Trophoblast cell (in vitro differentiated cells and primary cell): ENCODE measurements at places on chromosomes 1 and 21.
A peak's percentile ranks its signal among the peaks of the same experiment; 100 is the strongest.

DNA sequence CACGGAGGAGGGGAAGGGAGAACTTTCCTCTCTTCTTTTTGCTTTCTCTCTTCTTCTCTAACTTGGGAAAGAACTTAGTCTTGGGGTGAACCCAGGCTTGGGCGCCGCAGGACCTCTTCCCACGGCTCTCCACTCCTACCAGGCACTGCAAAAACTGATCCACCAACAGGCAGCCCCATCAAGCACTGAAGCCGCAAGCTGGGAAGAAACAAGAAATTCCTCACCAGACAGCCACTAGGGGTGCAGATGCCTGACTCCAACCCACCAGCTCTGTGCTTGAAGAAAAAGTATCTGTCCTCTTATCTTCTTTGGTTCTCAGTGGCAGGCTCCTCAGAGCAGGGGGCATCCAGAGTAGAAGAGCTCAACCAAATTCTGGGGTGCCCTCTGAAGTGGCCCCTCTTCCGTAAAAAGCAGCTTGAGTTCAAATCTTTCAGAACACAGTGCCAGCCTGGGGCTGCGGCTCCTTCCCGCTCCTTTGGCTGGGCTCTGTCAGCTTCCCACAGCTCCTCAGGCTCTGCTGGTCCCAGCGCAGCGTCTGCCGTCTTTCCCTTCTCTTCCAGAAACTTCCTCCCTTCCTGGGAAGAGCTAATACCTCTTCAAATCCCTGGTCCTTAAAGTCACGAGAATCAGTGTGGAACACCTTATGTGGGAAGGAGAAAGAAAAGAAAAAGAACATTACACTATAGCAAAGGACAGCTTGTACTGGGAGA is 2.4 kb downstream of the SLC41A1 start:
- H3K36me3 ChIP-seq: peaks cover 8% of the 10 kb centered on the region
- H3K27ac ChIP-seq: no peak overlapping the region
- no peak overlapping the region for H3K4me3 ChIP-seq
- no peaks in the 10 kb centered on the region for H3K27me3 ChIP-seq

DNA sequence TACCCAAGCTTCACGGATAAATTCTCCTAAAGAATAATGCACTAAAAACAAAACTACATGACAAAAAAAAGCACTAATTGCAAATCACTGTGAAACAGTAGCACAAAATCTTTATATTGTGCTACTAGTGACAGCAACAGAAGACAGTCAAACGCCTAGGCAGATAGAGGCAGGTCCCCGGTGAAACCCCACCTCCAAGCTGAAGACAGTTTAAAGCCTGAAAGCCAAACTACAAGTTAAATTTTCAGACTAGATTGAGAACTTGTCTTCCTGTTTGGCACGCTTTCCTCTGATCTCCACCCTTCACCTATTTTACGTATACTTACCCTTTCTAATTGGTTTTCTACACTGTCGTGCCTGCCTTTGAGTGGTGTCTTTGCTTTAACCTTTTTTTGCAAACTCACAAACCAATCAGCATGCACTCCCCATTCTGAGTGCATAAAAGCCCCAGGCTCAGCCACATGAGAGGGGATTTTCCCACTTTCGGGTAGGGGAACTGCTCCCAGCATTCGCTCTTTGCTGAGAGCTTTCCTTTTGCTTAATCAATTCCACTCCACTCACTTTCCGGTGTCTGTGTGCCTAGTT is 3.6 kb upstream of the BACH1 start:
- H3K4me3 ChIP-seq: no peak overlapping the region
- peaks cover 6% of the 10 kb centered on the region for H3K4me1 ChIP-seq
- H3K36me3 ChIP-seq: no peaks in the 10 kb centered on the region
- no peaks in the 10 kb centered on the region for H3K27me3 ChIP-seq
- DNase-seq: no peak

DNA sequence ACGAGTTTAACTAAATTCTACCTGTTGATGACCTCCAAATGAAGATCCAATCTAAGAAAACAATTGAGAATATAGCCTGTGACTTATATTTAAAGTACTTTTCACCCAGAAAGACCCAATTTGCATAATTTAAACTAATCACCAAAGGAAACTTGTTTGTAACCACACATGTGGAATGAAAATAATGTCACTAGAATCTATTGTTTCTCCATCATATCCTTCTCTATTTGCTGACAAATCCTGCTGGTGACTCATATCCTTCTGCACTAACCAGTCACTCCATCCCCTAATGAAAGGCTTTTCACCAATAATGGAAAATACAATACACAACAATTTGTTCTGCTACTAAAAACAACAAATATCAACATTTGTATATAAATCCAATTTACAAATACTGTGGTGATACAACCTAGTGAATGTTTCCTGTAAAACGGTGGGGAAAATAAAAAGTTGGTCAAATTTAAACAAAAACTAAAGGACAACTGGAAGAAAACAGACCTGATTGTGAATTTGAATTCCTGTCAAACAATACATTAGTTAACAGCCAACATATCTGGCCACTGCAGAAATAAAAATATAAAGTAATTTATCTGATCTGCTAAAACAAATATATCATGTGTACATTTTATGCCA is 6.5 kb downstream of the PTP4A2 start:
- H3K36me3 ChIP-seq: no peaks in the 10 kb centered on the region
- H3K4me3 ChIP-seq: no peak overlapping the region
- no peak overlapping the region for H3K27ac ChIP-seq
- H3K4me1 ChIP-seq: peaks cover 8% of the 10 kb centered on the region
- no peak for DNase-seq

- peak; percentile 13 for DNase-seq
- no peak overlapping the region for H3K27ac ChIP-seq
- H3K4me1 ChIP-seq: no peaks in the 10 kb centered on the region
- H3K27me3 ChIP-seq: peaks cover 3% of the 10 kb centered on the region
- H3K36me3 ChIP-seq: peaks cover 2% of the 10 kb centered on the region
Measured at GRCh38 chr1:67522001-67522441, 91.8 kb upstream of the SERBP1 start.

DNA sequence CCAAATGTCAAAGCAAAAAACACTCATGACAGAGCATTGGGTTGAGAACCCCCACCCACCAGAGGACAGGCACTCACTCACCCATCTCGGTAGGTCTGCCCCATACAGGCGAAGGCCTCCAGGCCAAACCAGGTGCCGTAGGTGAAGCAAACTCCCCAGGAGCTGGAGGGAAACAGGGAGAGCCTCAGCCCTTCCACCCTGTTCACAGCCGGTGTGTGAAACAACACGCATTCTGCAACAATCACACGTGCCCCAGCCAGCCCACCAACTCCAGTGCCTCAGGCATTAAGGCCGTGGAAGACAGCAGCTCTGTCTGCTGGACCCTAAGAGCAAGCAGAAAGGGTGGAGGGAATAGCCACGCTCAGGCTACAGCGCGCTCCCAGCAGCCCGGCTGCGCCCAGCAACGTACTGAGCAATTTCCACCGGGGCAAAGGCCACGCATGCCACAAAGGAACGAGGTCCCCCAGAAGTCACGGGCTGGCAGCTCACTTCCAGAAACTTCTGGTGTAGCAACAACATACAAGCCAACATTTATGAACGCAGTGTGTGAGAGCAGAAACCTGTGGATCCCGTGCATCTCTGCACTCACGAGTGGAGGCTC is 11.4 kb upstream of the SPATC1L start:
- H3K4me1 ChIP-seq: peaks cover 8% of the 10 kb centered on the region
- H3K36me3 ChIP-seq: peaks cover 64% of the 10 kb centered on the region
- no peak for DNase-seq
- H3K27ac ChIP-seq: no peak overlapping the region
- H3K27me3 ChIP-seq: no peaks in the 10 kb centered on the region
- no peak overlapping the region for H3K4me3 ChIP-seq

GRCh38 chr1:113517983-113518382 is 127.7 kb downstream of the MAGI3 start:
- H3K36me3 ChIP-seq: no peaks in the 10 kb centered on the region
- H3K4me1 ChIP-seq: no peaks in the 10 kb centered on the region
- no peak overlapping the region for H3K4me3 ChIP-seq
- DNase-seq: no peak
- H3K27ac ChIP-seq: no peak overlapping the region
- H3K27me3 ChIP-seq: no peaks in the 10 kb centered on the region

DNA sequence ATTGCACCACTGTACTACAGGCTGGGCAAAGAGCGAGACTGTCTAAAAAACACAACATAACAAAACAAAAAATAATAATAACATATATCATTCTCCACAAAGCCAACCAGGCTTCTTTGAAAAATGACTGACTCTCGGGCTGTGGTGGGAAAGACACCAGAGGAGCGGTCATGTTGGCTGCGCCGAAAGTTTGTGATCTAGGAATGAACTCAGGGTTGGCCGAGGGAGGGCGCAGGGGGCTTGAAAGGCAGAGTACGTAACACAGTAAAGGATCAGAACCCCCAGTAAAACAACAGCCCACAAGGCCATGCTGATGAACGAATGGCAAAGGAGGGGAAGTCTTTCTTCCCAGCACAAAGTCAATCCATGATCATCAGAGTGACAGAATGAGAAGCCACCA is 4.7 kb downstream of the SLC35E2B start:
- DNase-seq: no peak
- H3K27ac ChIP-seq: no peak overlapping the region
- no peaks in the 10 kb centered on the region for H3K27me3 ChIP-seq
- no peak overlapping the region for H3K4me3 ChIP-seq
- H3K36me3 ChIP-seq: peaks cover 10% of the 10 kb centered on the region

GRCh38 chr1:223776075-223776814 is 63.9 kb downstream of the CAPN2 start:
- no peaks in the 10 kb centered on the region for H3K27me3 ChIP-seq
- peaks cover 14% of the 10 kb centered on the region for H3K4me1 ChIP-seq
- H3K4me3 ChIP-seq: no peak overlapping the region

GRCh38 chr21:23083242-23083641 is 2085.0 kb downstream of the NCAM2 start:
- no peaks in the 10 kb centered on the region for H3K27me3 ChIP-seq
- DNase-seq: no peak
- H3K27ac ChIP-seq: no peak overlapping the region
- no peaks in the 10 kb centered on the region for H3K4me1 ChIP-seq

- no peak overlapping the region for H3K27ac ChIP-seq
- no peak overlapping the region for H3K4me3 ChIP-seq
- peaks cover 14% of the 10 kb centered on the region for H3K36me3 ChIP-seq
- no peaks in the 10 kb centered on the region for H3K4me1 ChIP-seq
- no peak for DNase-seq
Measured at GRCh38 chr21:45988366-45989347, 7.1 kb downstream of the COL6A1 start.

DNA sequence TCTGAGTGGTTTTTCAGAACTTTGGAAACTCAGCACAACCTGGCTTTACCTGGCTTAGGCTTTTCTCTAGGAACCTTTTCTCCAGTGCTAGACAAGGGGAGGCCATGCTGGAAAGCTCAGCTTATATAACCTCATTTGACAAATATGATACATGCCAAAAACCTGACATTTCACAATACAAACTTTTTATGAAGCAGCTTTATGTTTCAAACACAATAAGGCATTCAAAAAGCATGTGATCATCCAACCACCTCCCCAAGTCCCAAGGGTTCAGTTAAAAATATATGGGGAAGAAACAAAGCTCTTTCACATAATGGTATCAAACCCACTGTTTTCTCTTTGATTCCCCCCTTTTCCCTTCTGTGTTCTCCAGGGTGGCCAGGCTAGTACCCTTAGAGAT is 63.7 kb downstream of the ZC3H11B start:
- H3K27me3 ChIP-seq: no peaks in the 10 kb centered on the region
- H3K36me3 ChIP-seq: no peaks in the 10 kb centered on the region
- no peak overlapping the region for H3K27ac ChIP-seq
- no peak for DNase-seq
- H3K4me3 ChIP-seq: no peak overlapping the region

DNA sequence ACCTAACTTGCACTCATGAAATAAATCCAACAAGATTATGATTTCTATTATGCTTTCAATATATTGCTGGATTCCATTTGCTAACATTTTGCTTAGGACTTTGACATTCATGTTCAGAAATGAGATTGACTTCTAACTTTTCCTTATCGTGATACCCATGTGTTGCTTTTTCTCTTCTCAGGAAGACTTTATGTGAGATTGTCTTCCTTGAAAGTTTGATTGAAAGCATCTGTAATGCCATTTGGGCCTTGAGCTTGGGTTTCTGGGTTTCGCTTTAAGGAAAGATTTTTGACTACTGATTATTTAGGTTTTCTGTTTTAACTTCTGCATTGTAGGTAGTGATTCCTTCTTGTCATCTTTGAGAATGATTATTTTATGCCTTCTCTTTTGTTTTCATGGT is 27.8 kb downstream of the AGMAT start:
- no peak for DNase-seq
- no peak overlapping the region for H3K27ac ChIP-seq
- no peaks in the 10 kb centered on the region for H3K27me3 ChIP-seq
- H3K4me1 ChIP-seq: no peaks in the 10 kb centered on the region
- peaks cover 20% of the 10 kb centered on the region for H3K36me3 ChIP-seq

GRCh38 chr1:184975208-184975870 is 1.0 kb upstream of the NIBAN1 start:
- H3K4me3 ChIP-seq: no peak overlapping the region
- no peak overlapping the region for H3K27ac ChIP-seq
- peaks cover 13% of the 10 kb centered on the region for H3K4me1 ChIP-seq

GRCh38 chr1:208880433-208881100 is 636.4 kb upstream of the PLXNA2 start:
- DNase-seq: no peak
- no peaks in the 10 kb centered on the region for H3K36me3 ChIP-seq
- H3K27me3 ChIP-seq: no peaks in the 10 kb centered on the region
- H3K4me1 ChIP-seq: peaks cover 2% of the 10 kb centered on the region
- H3K27ac ChIP-seq: no peak overlapping the region

DNA sequence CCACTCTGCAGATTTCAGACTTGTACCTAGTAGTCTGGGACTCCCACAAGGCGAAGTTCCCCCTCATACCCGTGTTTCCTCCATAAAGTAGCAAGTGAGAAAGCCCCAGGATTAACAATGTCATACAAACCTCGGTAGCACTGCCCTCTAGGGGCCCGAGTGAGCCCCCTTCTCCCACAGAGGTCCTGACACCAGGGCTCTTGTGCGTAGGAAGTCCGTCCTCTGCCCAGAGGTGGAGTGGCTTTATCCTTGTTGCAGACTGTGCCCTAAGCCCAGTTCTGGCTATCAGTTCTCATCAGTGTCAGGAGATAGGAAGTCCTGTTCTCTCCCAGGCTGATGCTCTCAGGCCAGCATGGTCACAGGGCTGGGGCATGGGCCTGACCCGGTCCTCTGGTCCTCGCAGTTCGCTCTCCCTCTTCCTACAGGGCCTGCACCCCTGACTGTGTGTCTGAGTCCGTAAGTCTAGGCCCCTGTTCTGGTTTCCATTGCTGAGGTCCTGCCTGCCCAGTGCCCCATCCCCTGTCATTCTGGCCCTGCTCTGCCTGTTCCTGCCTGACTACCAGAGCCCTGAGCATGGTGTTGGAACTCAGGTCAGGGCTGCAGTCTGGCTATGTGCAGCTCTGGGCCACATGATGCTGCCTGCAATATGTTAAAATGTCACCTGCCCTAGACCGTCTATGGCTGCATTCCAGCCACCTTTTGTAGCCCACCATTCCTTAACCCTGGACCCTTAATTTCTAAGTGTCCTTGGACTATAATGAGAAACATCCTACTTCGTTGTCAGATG is 285.6 kb downstream of the ASTN1 start:
- H3K4me1 ChIP-seq: peaks cover 8% of the 10 kb centered on the region
- no peak overlapping the region for H3K4me3 ChIP-seq
- DNase-seq: no peak
- H3K27me3 ChIP-seq: no peaks in the 10 kb centered on the region
